NCI-H2107 (cell line): ENCODE measurements at places on chromosomes 7 and 10.

- DNase-seq = no peak
Observed at GRCh38 chr7:1538544-1539180, 8.2 kb downstream of the MAFK start.

GRCh38 chr10:7635408-7636125 lies 31.2 kb downstream of the ITIH5 start:
- no peak for DNase-seq

GRCh38 chr10:117830205-117830604 lies 216.5 kb downstream of the RAB11FIP2 start:
- no peak for DNase-seq

DNA sequence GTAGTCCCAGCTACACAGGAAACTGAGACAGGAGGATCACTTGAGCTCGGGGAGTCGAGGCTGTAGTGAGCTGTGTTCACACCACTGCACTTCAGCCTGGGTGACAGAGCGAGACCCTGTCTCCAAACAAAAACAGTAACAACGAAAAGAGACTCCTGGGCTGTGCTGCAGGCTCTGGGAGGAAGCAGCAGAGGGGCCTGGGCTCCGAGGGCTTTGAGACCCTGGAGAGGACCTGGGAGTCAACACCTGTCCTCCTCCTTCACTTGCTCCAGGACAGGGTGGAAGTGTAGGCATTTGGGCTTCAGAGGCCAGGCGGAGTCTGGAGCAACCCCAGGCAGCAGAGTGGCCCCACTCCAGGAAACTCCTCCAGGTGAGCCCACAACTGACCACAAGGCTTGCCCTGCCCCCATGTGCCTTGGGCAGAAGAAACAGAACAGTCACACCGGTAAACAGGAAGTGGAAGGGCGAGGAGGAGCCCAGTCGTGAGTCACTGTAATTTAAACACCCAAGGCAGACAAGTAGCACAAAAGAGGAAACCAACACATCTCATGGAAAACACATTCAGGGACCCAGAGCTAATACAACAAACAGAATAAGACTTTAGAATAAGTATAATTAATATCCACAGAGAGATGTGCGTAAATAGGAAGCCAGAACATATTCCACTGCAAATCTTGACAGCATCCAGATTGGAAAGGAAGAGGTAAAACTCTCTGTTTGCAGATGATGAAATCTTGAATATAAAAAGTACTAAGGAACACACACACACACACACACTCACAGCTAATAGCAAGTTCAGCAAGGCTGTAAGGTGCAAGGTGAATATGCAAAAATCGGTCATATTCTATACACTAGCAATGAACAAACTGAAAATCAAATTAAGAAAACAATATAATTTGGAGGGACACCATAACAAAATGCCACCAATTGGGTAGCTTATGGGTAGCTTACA lies 20.5 kb upstream of the RASGEF1A start:
- no peak for DNase-seq

- DNase-seq = no peak
Observed at GRCh38 chr10:132422903-132423825, 26.2 kb downstream of the PWWP2B start.

- DNase-seq = no peak
Observed at GRCh38 chr7:76048668-76048988, 722 bp downstream of the MDH2 start.

DNA sequence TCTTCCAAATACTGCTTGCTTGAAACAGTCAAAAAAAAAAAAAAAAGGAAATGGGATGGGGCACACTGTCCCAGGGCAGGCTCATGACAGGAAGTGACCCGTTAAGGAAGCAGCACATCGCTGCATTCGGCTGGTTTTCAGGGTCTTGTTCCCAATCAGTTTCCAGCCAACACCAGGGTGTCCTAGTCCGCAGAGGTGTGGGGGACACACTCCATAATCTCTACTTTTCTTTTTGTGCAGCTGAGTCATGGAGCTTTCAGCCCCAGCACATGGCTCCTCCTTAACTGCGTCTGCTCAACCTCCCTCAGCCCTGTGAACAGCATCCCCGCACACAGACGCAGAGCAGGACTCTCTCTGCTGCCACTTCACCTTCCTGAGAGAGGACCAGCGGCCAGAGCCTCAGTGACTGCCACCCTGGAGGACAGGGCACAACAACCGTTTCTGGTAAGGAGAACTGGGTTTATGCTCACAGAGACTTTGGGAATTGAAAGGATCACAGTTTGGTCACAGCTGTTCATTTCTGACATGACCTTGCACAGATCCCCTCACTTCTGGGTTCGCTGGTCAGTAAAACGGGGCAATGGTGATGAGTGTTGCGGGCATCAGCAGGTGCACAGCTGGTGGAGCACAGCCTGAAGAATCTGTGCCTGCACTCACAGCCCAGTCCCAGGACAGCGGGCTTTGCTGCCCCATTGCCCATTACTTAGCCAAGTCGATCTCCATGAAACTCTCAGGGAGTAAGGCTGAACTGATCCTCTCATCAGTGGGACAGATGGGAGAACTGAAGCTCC lies at the start of gene GIMAP5:
TSS of gene GIMAP5 (plus strand) at position 154 of the 791 bp plus-strand sequence. CDS start 3,467 bp downstream, outside the sequence.
- no peak for DNase-seq

DNA sequence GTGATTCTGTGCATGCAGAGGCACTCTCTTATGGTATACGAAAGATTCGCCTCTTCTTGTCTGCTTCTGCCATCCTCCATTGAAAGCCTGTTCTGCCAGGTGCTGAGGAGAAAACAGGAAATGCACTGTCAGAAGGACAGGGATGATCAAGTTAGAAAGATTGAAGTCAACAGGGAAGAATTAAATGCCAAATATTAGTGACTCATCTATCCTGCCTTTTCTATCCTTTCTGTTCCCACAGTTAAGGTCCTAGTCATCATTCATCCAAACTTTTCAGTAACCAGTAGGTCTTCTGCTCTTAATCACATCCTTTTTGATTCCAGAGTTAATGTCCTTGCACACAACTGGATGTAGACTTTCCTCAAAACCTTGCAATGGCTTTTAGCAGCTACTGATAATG lies 4.8 kb upstream of the ZNF783 start:
- no peak for DNase-seq

- DNase-seq = no peak
Observed at GRCh38 chr10:130875116-130875515, 436.4 kb downstream of the TCERG1L start.

- DNase-seq = no peak
Observed at GRCh38 chr10:75779276-75779675, 347.9 kb downstream of the LRMDA start.

DNA sequence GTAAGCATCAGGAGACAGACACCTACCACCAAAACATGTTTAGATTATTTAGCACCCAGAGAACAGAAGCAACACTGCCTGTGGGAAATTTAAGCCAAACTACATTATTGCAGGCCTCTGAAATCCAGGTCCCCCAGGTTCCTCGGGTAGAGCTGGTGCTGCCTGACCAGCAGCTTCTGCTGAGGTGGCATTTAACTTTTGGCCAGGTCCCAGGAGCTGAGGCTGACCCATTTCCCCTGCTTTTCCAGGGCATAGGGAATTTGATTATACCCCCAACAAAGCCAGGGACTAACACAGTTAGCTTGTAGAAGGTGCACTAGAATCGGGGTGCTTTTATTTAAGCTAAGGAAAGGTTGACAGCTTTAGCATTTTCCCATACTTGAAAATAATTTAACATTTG lies 4.7 kb downstream of the LRRC4 start:
- DNase-seq = no peak

GRCh38 chr10:3738855-3739350 lies 46.1 kb downstream of the KLF6 start:
- no peak for DNase-seq

DNA sequence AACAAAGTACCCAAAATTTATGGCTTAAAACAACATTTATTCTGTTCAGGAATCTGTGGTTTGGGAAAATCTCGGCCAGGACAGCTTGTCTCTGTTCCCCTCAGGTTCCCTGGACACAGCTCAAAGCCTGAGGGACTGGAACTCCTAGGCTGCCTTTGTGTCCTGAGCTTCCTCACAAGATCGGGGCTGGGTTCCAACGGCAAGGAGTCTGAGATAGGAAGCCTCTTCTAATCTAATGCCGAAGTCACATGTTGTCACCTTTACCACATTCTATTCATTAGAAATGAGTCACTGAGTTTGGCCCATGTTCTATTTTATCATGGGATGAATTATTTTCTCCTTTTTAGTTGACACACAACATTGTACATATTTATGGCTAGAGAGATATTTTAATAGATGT lies 80.5 kb downstream of the ANKRD26 start:
- DNase-seq = no peak

DNA sequence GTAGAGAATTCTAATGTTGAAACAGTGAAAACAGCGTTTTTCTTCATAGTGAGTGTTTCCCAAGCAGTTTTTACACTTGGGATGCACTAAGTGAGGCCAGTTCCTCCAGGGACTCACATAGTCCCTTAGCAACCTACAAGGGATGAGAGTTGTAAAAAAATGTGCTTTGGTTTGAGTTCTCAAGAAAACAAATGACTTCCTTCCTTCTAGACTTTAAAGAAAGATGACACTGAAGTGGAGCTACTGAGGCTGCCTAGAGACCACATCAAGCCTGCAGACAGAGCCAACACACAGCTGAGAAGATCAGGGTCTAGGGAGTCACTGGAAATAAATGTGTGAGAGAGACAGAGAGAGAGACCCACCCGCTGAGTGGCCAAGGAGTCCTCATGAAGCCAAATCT lies 264.4 kb downstream of the TNS3 start:
- DNase-seq = no peak

GRCh38 chr10:127563718-127564553 lies 14.8 kb downstream of the NPS start:
- DNase-seq = no peak

DNA sequence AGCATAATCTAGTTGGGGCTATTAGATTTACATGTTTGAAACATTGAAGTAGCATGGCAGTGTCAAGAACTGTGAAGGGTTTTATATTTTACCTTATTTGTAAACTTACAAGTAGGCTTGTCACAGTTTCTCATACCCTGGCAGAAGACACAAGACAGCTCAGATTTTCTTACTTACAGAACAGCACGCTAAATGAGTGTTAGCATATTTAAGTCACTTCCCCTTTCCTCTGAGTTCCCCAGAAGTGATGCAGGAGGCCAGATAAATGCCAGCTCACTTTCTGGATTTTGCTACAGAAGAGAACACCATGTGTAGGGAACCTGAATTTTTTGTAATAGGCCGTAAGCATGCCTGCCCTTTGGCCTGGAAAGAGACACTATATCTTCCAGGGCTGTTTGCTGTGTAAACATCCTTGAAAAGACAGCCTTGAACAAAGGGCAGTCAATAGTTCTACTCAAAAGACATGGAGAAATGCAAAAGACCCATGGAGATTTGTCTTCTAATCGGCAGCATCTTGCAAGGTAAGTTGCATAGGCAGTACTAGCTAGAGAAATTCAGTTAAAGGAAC lies 279.1 kb downstream of the PHF14 start:
- DNase-seq = no peak

- DNase-seq = peak; percentile 63
Observed at GRCh38 chr10:101050208-101051069, 11.3 kb upstream of the KAZALD1 start.

GRCh38 chr7:141400356-141400755 lies 150.9 kb upstream of the AGK start:
- DNase-seq = no peak

DNA sequence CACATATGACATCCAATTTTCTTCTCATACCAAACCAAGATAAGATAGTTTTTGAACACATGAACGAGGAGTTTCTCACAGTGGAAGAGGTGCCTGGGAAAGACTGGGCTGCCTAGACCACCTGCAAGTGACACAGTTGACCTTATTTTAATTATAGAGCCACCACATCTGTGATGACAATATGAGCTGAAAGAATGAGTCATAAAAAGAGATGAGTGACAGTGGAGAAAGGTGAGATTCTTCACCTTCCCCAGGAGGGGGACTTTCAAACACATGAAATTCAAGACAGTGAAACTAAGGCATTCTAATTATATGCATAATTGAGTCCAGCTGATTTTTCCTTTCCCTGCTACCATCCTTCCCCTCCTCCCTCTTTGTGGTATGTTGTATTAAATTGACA lies 475.5 kb downstream of the NXPH1 start:
- no peak for DNase-seq

- no peak for DNase-seq
Observed at GRCh38 chr7:16926283-16926682, 44.5 kb upstream of the AGR3 start.

GRCh38 chr10:88477343-88478085 lies 105.6 kb downstream of the RNLS start:
- no peak for DNase-seq

DNA sequence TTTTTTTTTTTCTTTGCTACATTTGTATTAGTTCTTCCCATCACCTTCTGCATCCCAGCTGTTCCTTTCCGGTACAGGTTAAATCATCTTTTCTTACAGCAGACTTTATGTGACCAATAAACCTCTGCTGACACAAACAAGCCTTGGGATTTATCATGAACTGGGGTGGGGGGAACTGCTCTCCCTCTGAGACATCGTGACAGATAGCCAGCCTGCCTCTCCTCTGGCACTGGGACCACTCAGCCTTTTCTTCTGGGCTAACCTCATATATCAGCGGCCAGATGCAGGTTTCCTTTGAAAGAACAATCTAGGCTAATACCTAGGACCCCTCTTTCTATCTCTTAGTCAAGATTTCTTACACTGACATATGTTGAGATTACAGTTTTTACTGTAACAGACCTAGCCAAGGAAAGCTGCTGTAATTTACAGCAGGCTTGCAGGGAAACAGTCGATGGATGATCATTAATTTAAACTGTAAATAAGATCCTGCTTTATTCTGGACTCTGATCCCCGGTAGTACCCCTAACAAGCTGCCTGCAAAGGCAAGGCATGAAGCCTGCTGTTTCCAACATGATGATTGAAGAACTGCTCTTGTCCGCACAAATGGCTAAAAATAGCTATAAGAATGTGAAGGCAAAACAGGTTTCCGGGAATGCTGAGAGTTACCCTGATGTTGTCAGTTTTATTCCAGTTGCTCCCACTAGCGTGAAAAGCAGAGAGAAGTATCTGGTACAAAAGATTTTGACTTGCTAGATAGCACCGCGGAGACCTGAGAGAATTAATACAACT lies 338.7 kb downstream of the SORCS1 start:
- no peak for DNase-seq

GRCh38 chr7:45918556-45918955 lies 2.5 kb downstream of the IGFBP3 start:
- DNase-seq = no peak

GRCh38 chr7:1181031-1181430 lies 21.0 kb upstream of the ZFAND2A start:
- DNase-seq = no peak

DNA sequence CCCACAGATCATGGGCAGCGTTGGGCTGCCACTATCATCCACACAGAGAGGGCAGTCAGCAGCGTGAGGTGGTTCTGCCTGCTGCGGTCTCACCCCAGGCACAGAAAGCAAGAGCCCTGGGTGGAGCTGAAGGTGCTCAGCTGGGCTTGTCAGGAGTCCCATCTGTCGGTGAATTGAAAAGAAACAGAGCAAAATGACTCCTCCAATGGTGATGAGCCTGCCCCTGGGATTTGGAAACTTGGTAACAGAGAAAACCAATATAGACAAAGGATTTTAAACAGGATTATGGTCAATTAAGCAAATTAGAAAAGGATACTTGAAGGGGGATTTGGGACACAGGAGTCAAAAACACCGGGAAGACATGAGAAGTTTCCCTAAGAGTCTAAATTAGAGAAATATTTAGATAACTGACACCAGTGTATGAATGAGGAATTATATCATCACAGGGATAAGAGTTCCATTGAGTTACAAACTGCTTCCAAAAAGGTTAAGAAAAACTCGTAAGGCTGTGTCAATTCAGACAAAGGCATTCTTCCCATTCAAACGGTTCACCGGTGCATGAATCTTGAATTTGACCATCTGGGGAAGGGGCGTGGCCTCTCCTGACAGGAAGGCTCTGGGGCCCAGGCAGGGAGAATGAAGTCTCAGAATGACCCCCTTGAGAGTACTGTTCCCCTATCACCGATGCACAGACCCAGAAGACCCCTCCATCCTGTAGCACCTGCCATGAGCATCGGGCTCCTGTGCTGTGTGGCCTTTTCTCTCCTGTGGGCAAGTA lies 70.0 kb upstream of the PRSS58 start:
- no peak for DNase-seq
